Astrocyte of the hippocampus (primary cell): ENCODE measurements at places on chromosomes 13 and 19.

GRCh38 chr13:70203661-70204229, 95.5 kb upstream of the KLHL1 start:
- peak; percentile 2 for DNase-seq

DNA sequence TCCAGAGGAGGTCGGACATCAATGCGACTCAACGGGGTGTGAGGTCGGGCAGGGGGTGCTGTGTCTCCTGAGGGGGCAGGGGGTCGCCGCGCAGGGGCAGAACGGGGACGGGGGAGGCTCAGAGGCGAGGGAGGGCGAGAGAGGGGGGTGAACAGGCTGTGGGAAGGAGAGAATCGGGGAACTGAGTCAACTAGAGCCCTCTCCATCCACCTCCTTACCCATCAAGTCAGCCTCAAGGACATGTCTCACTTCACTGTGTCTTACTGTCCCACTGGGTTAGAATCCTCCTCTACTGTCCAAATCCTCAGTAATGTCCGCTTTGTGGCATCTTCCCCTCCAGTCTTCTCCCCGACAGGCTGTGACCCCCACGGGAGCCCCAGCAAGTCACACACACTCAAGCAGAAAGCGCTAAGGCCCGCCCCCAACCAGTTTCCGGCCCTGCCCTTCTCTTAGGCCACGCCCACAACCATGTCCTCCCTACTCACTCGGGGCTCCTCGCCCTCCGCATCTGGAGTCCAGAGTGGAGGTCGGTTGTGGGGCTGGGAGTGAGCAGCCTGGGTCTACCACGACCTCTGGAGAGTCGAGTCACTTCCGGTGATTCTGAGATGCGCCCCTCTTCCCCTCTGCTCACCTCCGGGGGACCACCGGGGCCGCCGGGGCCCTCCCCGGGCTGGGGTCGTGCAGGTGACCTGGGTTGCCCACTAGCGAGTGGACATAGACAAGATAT, 9.3 kb downstream of the PLEKHA4 start:
- no peak for DNase-seq

GRCh38 chr13:49690133-49690994, 922 bp downstream of the EBPL start:
- DNase-seq: peak; percentile 51

GRCh38 chr19:38095411-38096308, 128.4 kb downstream of the DPF1 start:
- peak; percentile 83 for DNase-seq

- no peak for DNase-seq
Observed at GRCh38 chr13:99251921-99252320, 6.3 kb downstream of the GPR18 start.

DNA sequence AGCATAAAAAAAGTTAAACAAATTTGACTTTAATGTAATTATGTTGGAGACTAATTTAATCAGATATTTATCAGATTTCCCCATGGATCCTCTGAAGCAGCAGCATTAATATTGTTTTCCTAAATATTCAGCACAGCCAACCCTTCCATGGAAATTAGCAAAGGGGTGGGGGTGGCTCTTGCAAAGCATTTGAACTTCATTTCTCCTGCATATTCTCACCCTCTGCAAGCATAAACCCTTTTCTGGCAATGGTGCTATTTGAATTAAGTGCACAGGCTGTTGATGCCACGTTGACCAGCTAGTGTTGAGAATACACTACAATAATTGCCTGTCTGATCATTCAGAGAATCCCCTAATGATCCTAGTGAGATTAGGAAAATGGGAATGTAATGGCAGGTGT, 488.1 kb upstream of the KLF12 start:
- DNase-seq: no peak

DNA sequence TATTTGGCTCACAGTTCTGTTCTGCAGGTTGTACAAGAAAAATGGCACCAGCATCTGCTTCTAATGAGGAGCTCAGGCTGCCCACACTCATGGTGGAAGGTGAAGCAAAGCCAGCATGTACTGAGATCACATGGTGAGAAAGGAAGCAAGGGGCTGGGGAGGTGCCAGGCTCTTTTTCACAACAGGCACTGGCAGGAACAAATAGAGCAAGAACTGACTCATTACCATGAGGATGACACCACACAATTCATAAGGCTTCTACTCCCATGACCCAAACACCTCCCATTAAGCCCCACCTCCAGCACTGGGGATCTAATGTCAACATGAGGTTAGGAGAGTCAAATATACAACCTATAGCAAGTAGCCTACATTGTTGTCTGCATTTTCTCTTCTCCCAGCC, 522.6 kb downstream of the RFC3 start:
- DNase-seq: no peak

DNA sequence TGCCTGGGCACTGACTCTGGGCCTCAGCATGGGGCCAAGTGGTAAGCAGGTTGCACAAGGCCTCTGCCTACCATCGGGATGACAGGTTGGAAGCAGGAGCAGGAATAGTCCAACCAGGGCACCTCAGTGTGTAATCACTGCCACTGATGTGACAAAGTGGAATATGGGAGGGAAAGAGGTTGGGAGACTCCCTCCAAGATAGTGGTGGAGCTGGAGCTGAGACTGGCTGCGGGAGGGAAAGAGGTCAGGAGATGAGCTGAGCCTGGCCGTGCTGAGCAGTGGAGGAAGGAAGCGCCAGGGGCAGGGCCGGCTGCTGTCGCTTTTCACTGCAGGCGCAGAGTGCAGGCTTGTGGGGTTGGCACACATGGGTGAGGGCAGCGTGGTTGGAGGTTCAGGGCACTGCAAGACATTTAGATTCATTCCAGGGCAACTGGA, 6.8 kb downstream of the UPF3A start:
- no peak for DNase-seq

DNA sequence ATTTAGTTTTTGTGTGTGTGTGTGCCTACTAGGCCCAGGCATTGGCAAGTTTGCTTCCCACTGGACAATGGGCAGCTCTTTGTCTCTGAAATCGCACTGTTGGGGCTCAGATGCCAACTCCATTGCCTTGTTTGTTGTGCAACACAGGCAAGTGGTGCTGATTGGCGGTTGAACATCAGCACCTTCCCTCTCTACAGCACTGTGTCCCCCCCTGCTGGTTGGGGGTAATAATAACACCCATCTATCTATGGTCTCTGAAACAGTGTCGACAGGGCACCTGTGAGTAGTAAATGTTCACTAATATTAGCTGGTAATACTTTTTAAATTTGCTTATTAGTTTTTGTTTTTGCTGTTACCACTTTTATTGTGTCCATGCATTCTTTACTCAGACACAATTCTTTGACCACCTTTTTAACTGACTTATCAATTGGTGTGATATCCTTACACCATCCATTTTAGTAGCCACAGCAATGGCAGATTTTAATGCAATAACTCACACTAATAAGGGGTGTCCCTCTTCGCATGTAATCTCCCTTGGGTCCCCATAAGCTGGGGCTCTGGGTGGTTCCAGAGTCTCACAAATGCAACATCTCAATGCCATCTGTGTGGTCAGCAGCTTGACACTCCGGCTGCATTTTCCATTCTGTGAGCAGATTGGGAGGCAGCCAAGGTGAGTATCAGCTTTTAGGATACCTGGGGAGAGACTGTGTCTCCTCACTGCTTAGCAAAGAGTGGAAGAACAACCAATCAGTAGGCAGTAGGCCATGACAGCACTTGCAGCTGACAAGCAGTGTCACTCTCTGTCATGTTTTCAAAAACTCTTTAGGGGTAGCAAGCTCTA, 47.7 kb upstream of the UQCRFS1 start:
- peak; percentile 6 for DNase-seq

DNA sequence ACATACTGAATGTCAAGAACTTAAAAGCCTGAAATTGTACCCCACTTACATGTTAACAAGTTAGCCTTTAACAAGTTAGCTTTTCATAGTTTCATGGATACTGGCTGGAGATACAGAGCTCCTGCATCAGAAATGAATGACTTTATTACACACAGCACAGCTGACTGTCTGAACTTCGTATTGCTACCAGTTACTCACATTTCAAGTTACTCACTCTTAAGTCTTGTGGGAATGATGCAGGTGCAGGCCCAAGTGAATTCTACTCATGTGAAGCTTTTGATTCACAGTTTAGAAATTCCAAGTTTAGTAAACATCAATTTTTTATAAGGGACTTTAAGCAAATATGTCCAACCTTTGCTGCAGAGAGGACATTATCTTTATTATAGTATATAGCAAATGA, 762.2 kb upstream of the PRR20A start:
- no peak for DNase-seq

DNA sequence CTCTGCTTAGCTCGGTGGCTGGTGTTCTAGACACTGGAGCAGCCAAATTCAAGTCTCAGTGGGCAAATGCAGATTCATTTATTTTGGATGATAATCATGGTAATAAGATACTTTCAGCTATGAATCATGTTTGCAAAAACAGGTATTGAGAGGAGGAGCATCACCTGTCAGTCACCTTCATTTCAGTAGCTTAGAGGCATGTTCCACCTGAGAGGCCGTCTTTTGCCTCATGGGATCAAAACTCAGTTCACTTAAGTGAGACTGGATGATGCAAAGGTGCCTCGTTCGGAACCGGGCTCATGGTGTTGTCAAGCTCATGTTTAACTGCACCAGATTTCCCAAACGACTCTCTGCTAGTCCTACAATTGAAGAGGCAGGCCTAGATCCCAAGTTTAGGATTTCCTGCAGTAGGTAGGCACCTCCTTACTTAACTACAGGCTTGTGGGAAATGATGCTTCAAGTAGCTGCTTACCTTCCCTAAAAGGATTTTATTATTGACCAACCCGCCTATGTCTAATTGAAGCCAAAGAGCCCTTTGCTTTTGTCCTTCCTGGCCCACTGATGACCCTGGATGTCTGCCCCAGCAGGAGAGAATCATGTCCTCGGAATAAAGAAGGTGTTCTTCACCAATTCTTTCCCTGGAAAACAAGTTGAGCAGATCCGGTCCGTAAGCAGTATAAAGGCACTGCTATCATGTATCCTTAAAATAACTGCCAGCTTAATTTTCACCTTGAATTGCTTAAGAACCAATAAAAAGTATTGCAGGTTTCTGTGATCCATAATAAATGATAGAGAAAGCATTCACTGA, 60.0 kb downstream of the ZAR1L start:
- no peak for DNase-seq

DNA sequence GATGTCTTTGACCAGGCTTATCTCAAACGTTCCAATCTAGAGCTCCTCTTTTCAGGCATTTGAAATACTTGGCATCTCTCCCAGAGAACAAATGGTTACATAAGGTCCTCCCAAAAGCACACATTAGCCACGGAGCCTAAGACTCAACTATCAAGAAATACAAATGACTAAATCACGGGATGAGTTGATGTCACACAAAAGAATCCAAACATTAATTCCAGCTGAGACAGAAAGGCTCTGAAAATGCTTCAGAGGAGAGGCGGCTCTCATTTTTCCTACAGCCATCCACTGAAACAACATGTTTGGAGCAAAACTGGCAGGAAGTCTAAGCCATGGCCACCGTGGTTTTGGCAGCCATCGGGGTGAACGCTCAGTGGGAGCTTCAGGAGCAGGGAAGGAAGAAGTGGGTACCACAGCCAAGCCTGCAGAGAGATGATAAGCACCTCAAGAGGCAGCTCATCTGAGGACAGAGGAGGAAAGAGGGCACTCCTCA, 122.5 kb downstream of the STK24 start:
- peak; percentile 77 for DNase-seq

- DNase-seq: peak; percentile 23
Observed at GRCh38 chr13:24328145-24328544, 18.8 kb downstream of the C1QTNF9 start.

- DNase-seq: peak; percentile 89
Observed at GRCh38 chr19:16382775-16383543, 58.3 kb downstream of the KLF2 start.

- DNase-seq: peak; percentile 50
Observed at GRCh38 chr19:17931532-17932191, 1.2 kb upstream of the CCDC124 start.

- peak; percentile 26 for DNase-seq
Observed at GRCh38 chr13:35765366-35765765, 288.9 kb upstream of the MAB21L1 start.

- DNase-seq: peak; percentile 94
Observed at GRCh38 chr13:94362411-94362909, 117.0 kb downstream of the DCT start.

- DNase-seq: no peak
Observed at GRCh38 chr13:75803164-75803611, 167.1 kb downstream of the LMO7 start.

DNA sequence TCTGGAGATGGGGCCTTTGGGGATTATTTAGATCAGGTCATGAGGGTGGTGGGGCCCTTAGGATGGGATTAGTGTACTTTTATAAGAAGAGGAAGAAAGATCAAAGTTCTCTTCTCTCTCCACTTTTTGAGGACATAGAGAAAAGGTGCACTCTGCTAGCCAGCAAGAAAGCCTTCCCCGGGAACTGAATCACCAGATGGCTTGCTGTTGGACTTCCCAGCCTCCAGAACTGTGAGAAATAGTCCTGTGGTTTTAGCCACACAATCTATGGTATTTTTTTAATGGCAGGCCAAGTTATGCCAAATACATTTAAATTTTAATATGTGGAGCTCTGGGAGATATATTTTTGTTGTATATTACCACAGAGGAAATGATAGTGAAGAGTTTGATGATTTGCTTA, 385.8 kb downstream of the KLF12 start:
- no peak for DNase-seq

GRCh38 chr19:51664131-51664530, 17.5 kb upstream of the SIGLEC14 start:
- DNase-seq: no peak

- peak; percentile 85 for DNase-seq
Observed at GRCh38 chr19:3976495-3977241, 5.8 kb upstream of the DAPK3 start.

DNA sequence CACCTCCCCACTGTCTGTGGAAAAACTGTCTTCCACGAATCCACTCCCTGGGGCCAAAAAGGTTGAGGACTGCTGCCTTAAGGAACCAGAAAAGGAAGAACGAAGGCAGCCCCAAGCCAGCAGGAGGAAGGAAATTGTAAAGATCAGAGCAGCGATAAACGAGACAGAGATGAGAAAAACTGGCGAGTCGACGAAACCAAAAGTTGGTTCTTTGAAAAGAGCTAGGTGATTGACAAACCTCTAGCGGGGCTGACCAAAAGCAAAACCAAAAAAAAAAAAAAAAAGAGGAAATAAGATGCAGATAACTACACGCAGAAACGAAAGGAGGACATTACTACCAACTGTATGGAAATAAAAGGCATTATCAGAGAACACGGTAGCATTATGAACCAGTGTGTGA, 76.9 kb downstream of the GADD45B start:
- DNase-seq: no peak

GRCh38 chr13:39448834-39449233, 154.2 kb downstream of the LHFPL6 start:
- DNase-seq: peak; percentile 7

GRCh38 chr13:96299235-96299634, 209.3 kb downstream of the HS6ST3 start:
- DNase-seq: no peak
